ENCODE measurements at places on chromosomes 3 and 15. TPM values are rescaled to one million over a fixed set of nuclear protein-coding genes. Genes with fewer than 3 reads are reported as not detected.

CHRNA7 gene
- polyA plus RNA-seq = 13.7 TPM

DNA sequence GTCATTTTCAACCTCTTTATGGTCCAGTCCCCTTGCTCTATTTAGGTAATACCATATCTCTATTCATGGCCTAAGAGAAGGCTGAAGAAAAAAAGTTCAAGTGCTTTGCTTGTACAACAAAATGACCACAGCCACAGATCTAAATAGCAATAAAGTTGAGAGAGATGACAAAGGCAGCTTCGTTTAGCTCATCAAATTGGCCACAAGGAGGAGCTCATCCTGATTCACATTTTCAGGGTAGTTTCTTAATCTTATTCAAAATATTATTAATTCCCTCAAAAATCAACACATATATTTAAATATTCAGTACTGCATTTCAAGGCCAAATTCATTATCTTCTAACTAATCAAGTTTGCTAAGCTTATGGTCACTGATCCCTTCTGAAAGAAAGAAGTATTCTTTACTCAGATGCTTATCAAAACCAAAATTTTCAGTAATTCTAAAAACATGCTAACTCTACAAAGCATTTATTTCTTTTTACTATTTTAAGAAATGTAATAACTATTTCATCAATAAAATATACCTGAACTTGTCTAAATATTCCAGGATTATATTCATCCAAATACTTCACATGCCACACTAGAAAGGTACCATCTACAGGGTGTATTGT is 85.5 kb downstream of the DMXL2 start:
- DNase-seq = peak; percentile 30

GRCh38 chr15:78527325-78527724 is 12.9 kb upstream of the PSMA4 start:
- no peak for DNase-seq

DNA sequence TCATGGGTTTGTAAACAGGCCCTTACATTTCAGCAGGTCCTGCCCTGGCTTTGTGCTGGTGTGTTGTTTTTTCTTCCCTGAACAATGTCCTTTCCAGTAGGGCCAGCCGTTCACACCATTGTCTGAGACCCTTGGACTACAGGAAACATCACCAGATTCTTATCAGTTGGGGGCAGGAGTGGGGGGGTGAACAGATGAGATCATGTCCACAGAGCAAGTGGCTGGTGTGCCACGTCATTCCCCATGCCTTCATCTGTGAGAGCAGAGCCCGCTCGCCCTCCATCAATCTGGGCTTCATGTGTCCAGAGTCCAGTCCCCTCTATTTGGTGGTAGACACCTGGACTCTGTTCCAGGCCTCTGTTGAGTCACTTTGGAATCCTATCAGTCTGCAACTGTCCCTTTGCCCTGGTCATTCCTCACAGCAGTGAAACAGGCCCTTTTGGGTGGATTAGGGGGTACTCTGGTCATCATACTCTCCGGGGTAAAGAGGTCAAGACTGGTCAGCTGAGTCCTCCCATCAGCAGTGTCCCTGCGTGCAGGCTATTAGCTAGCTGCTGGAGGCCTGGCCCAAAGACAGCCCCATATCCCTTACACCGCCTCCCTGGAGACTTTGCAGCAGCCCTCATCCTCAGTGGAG is 15.0 kb downstream of the SEMA3G start:
- DNase-seq = no peak

- DNase-seq = no peak
Observed at GRCh38 chr15:90062973-90063769, 39.1 kb downstream of the IDH2 start.

- DNase-seq = peak; percentile 73
Observed at GRCh38 chr15:63553388-63553791, 43.8 kb upstream of the FBXL22 start.

GRCh38 chr15:99566157-99566897 is 543 bp downstream of the MEF2A start:
- DNase-seq = no peak

- no peak for DNase-seq
Observed at GRCh38 chr15:25789616-25789999, 73.5 kb downstream of the ATP10A start.

GRCh38 chr15:48177383-48177765 is 721 bp downstream of the MYEF2 start:
- DNase-seq = peak; percentile 80

DNA sequence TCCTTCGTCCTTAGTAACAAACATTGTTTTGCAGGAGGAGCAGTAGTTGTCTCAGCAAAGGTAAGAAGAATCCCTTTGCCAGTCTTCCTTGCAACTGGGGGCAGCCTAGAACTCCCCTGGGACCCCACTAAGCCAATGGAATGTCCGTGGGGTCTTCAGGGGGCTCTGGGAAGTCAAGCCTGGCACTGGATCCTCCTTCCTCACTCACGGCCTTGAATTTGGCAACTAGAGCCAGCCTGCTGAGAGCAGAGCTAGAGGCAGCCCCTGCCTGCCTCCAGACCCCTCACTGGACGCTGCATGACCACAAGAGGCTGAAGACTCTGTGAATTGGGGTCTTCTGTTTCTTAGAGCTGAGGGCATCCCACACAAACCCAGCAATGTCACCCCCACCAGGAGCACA is 18.6 kb upstream of the PRR23E start:
- no peak for DNase-seq

FEZF2 gene
- not detected for polyA plus RNA-seq

DNA sequence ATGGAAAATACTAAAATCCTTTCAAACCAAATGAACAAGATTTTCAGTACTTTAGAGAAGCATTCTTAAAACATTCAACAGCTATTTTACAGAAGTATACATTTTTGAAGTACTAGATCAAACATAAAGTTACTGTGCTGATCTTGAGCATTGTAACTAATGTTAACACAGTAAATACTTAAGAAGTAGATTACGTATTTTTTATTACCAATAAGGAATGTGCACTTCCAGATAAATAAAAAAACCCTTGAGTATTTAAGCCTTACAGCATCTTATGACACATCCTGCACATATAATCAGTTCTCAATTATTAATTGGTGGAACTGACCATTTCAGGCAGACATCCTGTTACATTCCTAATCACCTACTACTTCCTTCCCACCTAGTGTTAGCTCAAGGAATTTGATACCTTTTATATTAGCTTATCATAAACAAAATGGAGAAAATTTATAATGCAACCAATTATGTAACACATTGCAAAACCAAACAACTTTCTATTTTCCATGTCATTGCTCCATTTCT is 32.8 kb downstream of the COPS2 start:
- peak; percentile 2 for DNase-seq

DNA sequence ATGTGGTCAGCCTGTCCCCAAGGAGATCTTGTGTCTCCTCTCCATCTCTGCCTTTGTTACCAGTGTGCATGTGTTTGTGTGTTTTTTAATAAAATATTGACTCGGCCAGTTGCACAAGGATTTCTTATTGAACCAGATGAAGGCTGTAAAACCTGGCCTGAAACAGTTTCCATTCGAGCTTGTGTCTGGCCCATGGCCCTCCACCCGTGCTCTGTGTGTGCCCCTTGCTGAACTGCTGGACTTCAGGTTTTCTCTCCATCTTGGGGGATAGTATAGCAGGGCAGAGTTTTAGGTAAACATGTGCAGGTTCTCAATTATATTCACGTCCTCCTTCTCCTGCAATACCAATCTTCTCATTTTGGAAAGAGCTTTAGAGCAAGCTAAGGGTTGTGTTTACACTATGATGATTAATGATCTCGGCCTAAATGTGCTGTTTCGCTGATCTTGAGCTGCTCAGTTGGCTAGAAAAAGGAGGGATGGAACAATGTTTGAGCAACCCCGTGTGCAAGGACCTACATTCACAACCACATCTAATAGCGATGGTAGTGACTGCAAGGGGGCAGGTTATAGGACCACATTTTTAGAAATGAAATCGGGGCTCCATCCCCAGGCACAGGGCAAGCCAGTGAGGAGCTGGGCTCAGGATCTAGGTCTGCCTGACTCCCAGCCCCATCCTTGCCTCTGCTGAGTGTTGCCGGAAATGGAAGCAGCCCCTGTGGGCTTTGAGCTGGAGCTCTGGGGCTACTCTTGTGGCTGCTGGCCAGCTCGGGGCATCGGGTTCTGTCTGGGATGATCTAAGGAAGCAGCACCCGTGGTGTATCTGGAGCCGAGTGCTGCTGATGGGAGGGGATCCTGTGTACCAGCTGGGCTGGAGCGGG is 47.7 kb downstream of the CMTM6 start:
- no peak for DNase-seq

UROC1 gene
- not detected for polyA plus RNA-seq

DNA sequence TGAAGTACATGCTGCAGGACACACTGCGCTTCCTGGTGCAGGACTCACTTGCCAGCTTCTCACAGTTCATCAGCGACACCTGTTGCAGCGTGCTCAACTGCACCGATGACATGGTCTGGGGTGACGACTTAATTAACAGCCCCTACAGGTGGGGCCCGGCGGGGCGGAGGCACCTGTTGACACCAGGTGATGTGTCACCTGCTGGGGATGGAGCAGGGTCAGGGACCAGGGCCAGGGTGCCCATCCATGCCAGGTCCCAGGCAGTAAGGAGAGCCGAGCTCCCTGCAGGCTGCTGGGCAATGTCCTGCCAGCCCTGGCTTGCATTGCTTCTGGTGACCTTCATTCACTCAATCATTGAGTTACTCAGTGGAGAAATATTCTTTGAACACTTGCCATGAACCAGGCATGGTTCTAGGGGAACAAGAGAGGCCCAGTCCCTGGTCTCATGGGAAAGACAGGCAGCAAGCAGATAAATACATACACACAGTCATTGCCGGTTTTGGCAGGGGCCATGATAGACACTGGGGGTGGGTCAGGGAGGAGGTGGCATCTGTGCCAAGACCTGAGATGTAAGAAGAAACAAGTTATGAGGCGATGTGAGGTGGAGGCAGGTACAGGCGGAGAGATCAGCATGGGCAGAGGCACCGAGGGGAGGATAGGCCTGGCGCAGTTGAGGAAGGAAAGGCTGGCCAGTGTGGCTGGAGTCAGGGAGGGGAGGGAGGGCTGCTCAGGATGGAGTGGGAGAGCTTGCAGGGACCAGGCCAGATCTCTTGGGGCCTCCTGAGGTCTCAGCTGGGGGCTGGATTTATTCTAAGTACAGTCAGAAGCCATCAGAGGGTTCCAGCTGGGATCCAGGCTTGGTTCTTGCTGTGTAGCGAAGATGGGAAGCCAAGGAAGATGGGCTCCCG is 30.8 kb downstream of the DNAH1 start:
- DNase-seq = no peak

GRCh38 chr3:126797563-126797962 is 93.5 kb downstream of the CHCHD6 start:
- no peak for DNase-seq

DNA sequence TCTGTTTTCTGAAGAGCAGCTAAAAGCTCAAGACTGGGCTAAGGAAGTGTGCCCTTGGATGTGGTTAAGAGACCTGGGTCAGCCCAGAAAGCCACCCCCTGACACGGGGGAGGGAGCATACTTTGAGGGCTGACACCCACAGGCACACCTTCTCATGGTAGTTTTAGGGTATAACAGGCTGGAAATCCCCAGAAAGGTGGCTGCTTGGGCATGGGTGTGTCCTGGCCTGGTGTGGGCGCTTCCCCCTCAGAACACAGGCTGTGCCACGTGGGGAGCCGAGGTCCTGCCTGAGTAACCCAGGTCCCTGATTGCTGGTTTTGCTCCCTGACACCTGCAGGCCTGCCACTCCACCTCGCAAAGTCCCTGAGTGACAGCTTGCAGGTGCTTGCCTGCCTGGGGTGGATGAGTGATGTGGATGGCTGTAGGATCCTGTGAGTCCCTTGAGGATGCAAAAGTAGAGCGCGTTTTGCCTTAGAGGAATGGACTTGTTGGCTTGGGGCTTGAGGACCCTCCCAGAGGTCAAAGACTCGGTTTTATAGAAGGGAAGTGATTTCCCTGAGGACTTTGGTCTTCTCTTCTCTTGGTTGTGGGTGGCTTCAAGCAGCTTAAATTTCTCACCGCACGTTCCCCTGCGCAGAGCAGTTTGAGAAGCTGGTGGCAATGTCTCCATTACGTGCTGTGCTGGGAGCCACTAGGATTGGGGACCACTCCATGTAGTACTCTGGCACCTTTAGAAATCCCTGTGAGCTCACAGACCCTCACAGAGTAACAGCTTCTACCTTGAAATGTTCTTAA is 94.4 kb downstream of the DNASE1L3 start:
- peak; percentile 25 for DNase-seq

GRCh38 chr15:60923925-60924324 is 305.2 kb downstream of the RORA start:
- DNase-seq = no peak

ERICH6 gene
- polyA plus RNA-seq = 0.04 TPM

GRCh38 chr3:167397826-167398225 is 17.7 kb upstream of the ZBBX start:
- DNase-seq = no peak

- DNase-seq = peak; percentile 32
Observed at GRCh38 chr3:11060500-11061251, 68.1 kb downstream of the SLC6A1 start.

PPP2R3A gene
- polyA plus RNA-seq = 1.0 TPM

CHP1 gene
- 102 TPM for polyA plus RNA-seq

FOXL2NB gene
- polyA plus RNA-seq = not detected

DNA sequence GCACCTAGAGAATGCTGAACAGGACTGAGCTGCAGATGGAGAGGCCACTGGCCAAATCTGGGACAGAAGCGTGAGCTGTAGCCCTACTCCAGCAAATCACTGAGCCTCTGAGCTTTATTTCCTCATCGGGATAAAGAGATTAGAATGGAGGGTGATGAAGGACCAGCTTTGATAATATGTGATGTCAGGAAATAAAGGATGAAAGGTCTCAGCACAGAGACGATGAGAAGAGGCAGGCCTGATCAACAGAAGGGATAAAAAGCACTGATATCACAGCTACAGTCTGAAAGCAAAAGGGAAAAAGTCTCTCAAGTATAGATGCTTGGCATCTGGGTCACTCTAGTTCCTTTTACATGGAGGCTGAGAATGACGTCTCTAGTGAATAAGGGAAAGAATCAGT is 70.0 kb downstream of the DHX30 start:
- no peak for DNase-seq

GRCh38 chr3:197736010-197736490 is 654 bp downstream of the RUBCN start:
- peak; percentile 57 for DNase-seq

- no peak for DNase-seq
Observed at GRCh38 chr3:197958346-197958745, 1.7 kb upstream of the LMLN start.

DNA sequence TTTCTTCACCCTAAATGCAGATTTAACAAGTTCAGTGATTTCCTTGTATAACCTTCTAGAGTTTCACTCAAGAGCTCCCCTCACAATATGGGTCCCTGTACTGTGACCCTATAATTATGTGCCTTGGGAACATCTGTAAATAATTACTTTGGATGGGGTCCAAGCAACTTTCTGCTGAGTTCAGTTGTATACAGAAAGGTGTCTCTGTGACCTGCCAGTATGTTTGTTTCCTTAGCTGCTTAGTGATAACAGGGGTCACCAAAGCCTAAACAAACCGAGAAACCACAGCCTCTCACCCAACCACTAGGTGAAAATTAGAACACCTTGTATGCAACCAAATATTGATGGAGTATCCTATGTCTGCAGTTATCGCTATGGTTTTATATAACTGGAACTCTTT is 29.8 kb upstream of the SLC25A36 start:
- DNase-seq = peak; percentile 18

- no peak for DNase-seq
Observed at GRCh38 chr15:31102374-31103342, 1.1 kb upstream of the TRPM1 start.

- no peak for DNase-seq
Observed at GRCh38 chr3:126746395-126747177, 42.5 kb downstream of the CHCHD6 start.

GRCh38 chr3:15159501-15160136 is 46.4 kb upstream of the CAPN7 start:
- peak; percentile 3 for DNase-seq

GRCh38 chr15:45544266-45545023 is 21.9 kb upstream of the SLC30A4 start:
- DNase-seq = no peak
